HL-60 (cell line): ENCODE measurements at places on chromosomes 16 and 17.

DNA sequence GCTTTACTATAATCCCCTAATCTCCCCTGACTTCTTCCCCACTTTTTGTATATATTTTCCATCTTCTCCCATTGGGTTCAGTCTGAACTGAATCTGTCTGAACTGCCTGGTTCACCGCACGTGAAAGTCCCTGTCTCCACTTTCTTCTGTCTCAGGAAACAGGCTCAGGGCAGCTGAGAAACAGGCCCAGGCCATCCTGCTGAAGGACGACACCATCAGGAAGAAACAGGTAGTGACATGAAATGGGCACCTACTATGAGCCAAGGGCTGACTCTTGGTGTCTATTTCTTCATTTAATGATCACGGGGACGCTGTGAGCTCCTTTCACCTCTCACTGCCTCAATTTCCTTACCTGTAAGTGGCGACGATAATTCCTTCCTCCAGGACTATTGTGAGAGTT is 90.5 kb upstream of the HSBP1 start:
- DNase-seq = no peak

DNA sequence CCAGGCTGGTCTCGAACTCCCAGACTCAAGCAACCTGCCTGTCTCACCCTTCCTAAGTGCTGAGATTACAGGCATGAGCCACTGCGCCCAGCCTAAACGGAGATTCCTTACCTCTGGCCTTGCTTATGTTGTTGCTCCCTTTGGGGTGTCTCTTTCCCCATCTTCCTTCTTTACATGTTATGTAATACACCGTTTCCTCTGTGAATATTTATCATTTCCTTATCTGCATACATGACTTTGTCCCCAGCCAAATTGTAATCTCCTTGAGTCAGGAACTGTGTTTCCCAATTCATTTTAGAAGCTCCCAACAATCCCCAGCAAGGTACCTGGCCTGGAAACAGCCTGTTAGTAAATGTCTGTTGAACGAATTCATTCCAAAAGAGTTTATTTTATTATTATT is 15.7 kb downstream of the COPZ2 start:
- DNase-seq = peak; percentile 28

DNA sequence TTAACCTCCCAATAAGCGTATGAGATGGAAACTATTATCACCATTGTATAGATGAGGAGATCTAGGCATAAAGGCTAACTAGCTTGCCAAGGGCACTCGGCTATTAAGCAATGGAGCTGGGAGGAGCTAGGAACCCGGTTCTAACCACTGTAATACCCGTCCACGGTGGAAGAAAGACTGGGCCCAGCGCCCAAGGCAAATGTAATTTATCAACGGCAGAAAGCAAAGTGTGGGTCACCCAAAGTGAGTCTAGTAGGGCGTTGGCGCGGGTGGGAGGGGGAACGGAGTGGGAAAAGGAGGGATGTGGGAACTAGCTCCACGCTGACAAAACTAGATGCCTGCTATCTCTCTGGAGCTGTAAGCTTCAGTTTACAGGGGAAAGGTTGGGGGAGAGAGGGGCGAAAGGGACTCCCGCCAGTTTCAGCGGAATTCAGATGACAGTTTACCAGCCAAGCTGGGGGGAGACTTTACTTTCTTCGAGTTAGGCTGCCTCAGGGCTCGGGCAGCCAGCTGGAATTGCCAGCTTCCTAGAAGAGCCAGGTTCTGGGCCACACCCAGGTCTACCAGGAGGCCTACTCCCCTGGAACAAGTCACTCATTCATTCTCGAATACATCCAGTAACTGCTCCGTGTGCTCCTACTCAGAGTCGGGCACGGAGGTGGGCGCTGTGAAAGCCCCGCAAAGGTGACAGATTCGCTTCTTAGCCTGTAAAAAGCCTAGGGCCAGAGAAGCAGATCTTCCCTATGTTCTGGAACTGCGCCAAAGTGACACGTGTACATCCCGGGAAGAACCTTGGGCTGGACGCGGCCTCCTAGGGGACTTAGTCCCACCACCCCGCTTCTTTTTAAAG is 837 bp downstream of the LRRC59 start:
- DNase-seq = no peak

GRCh38 chr17:82014432-82014831 is 8.2 kb downstream of the CENPX start:
- DNase-seq = no peak

- peak; percentile 38 for DNase-seq
These were observed 806 bp downstream of the RAD51C start for GRCh38 chr17:58693208-58693607.

- no peak for DNase-seq
These were observed 7.9 kb downstream of the PDIA2 start for GRCh38 chr16:290681-291405.

- no peak for DNase-seq
These were observed 424.0 kb downstream of the SHISA9 start for GRCh38 chr16:13325396-13325795.

DNA sequence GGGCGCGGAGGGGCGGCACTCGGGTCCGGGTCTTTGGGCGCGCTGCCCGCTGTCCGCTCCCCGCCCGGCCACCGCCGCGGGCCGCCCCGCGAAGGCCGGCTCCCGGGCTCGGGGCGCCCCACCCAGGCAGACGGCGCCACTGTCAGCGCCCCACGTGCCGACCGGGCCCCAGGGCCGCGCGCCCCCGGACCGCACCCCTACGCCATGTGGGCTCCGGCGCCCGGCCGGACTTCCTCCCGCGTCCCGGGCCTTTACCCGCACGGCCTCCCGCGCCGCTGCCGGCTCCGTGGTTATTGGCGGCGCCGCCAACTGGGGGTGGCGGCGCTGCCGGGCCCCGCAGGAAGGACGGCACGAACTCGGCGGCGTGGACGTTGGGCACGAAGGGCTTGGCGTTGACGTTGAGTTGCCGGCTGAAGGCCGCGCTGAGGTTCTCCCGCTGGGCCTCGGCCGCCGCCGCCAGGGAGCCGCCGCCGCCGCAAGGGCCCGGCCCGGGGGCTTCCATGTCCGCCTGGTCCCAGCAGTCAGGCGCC is 577 bp downstream of the GSPT1 start:
- DNase-seq = peak; percentile 21

DNA sequence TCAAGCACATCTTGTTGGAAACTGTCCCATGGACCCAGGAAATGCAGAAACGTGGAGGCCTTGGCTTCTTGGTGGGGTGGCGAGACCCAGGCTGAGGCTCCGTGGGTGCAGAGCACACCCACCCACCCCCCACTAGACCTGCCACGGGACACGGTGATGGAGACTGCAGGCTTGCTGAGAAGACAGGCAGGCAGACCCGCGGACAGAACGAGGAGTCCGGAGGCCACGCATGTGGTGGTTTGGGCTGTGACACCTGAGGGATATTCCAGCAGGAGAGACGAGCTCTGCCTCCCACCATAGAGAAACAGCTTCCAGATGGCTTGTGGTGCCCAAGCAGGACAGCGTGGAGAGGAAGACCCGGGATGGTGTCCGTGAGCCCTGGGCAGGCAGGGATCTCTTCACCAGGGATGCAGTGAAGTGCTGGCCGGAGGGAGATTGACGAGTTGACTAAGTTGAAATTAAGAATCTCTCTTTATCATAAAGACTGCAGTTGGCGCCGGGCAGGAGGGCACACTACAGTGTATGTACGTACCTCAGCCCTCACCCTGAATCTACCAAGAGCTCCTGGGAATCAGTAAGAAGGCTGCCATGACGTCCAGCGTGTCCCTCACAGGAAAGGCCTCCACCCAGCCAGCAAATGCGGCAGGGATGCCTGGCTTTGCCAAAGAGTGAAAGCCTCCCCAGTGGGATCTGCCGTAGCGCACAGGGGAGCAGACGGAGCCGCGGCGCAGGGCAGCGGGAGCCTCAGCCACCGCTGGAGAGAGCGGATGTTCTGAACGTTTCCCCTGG is 8.2 kb downstream of the UBE2I start:
- DNase-seq = no peak

GRCh38 chr17:4850246-4850645 is 17.1 kb downstream of the MINK1 start:
- no peak for DNase-seq

- DNase-seq = no peak
These were observed 512.0 kb downstream of the NPIPA7 start for GRCh38 chr16:16890964-16891363.

DNA sequence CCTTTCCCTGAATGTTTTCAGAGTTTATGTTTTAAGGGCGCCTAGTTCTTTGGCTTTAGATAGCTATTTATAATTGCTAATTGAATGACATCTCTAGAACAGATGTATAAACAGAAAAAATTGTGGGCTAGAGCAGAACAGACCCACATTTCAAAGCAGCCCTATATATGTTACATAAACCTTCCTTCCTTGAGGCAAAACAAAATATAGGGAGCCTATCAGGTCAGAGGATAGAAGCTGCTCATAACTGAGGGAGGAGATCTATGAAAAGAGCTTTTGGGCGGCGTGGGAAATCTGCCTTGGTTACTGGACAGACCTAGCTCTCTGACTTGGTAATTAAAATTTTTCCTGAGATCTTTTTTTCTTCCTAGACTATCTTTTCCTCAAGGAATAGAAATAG is 68.4 kb downstream of the SPAG9 start:
- DNase-seq = no peak

DNA sequence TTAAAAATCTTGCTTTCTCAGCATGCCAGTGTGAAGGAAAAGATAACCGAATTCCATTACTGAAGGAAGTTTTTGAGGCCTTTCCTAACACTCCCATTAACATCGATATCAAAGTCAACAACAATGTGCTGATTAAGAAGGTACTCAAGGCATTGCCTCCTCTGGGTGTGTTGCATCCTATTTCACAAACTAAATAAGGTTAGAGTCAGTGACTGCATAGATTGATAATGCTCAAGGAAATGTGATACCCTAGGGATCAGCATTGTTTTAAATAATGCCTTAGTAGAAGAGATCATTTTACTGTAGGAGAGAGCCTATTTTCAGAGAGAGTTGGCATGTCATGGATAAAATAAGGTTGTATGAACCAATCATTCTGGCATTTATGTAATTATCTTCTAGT is 36.8 kb downstream of the GDPD1 start:
- DNase-seq = no peak

GRCh38 chr17:60303406-60304099 is 88.4 kb downstream of the USP32 start:
- no peak for DNase-seq

GRCh38 chr17:8277317-8277716 is 11.2 kb upstream of the RANGRF start:
- no peak for DNase-seq

DNA sequence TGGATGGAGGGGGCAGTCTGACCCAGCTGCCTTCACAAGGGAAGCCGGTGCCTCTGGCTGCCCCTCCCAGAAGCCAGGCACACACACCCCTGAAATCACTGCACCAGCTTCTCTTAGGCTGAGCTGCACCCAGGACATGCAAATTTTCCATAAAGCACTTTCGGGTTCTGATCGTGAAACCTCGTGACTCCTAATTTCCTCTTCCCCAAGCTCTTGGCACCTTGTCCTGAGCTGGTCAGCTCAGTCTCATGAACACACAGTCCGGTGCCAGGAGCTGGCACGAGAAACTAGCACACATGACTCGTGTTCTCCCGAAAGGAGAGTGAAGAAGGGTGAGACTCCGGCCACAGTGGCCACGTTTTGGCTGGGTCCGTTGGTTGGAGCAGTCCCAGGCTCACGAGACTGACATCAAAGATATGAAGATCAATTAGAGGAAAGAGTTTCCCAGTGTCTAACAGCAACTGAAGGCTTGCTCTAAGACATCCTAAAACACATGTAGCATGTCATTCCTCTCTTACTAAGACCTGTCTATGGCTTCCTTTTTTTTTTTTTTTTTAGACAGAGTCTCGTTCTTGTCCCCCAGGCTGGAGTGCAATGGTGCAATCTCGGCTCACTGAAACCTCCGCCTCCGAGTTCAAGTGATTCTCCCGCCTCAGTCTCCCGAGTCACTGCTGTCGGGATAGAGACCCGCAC is 9.2 kb upstream of the ABR start:
- no peak for DNase-seq

DNA sequence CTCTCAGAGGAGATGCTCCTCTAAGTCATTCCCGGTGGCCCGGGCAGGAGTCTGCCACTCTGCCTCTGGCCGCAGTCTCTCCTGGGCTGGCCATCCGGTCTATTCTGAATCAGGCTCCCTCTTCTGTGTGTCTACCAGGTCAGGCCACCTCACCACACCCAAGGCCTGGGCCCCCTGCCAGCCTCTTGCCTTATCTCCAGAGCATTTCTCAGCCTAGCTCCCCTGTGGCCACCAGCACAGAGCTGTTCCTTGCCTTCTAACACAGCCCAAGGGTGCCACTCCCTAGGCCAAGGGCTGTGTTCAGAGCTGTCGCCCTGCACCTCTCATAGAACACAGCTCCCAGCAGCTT is 55.3 kb downstream of the MYO18A start:
- no peak for DNase-seq

GRCh38 chr17:8332688-8333087 is 7.0 kb upstream of the ODF4 start:
- DNase-seq = no peak

- no peak for DNase-seq
These were observed 5.3 kb upstream of the RNASEK start for GRCh38 chr17:7007143-7007542.

GRCh38 chr16:67372664-67373063 is 20.6 kb downstream of the TPPP3 start:
- peak; percentile 17 for DNase-seq

DNA sequence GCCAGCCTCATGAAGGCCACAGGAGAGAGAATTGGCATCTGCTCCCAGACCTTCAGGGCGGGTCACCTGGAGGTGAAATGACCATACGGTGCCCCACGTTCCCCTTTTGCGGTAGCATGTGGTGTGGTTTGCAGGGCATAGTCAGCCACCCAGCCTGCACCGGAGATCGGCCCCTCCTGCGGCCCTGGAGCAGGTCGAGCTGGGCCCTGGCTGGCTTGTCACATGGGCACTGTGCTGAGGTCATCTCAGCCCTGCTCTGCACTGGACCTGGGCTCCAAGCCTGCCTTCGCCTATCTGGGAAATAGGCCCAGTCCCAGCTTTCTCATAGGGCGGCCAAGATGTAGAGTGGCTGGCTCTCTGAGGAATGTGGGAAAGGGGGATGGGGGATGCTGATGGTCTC is 16.2 kb downstream of the GSE1 start:
- DNase-seq = no peak

DNA sequence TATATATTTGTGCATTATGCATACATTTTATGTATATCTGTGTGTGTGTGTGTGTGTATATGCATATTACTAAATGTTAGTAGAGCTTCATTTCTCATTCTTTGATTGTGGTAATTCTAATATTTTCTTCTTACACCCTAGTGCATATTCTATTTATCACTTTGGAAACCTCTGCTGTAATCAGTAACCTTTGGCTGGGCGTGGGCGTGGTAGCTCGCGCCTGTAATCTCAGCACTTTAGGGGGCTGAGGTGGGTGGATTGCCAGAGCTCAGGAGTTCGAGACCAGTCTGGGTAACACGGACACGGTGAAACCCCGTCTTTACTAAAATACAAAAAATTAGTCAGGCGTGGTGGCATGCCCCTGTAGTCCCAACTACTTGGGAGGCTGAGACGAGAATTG is 26.9 kb downstream of the CPSF4L start:
- DNase-seq = no peak
